Activated CD4-positive, alpha-beta T cell treated with anti-CD3 and anti-CD28 coated beads, Interleukin-2, amount 50 U/mL, for 4 hours (primary cell): ENCODE measurements at places on chromosomes 1 and 21.

GRCh38 chr1:177181280-177181630 lies 10.5 kb downstream of the BRINP2 start:
- DNase-seq = no peak

- DNase-seq = no peak
Observed at GRCh38 chr1:60942896-60943638, 139.3 kb upstream of the NFIA start.

- no peak for DNase-seq
Observed at GRCh38 chr1:36367798-36368197, 17.9 kb downstream of the STK40 start.

DNA sequence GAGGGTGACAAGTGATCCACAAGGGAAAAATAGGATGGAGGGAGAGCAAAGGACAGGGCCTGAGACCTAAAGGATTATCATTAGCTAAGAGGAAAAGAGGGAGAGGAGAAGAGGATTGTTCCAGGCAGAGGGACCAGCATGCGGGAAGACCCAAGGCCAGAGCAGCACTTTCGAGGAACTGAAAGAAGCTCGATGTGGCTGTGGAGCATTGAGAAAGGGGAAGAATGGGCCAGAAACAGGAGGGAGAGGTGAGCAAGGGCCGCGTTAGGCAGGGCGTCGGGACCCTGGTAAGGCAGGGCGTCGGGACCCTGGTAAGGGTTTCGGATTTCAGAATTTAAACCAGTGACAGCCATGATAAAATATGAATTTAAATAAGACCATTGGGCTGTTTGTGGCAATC lies 22.8 kb upstream of the CSF1 start:
- DNase-seq = no peak

GRCh38 chr1:183806675-183807074 lies 1.8 kb downstream of the RGL1 start:
- DNase-seq = no peak

DNA sequence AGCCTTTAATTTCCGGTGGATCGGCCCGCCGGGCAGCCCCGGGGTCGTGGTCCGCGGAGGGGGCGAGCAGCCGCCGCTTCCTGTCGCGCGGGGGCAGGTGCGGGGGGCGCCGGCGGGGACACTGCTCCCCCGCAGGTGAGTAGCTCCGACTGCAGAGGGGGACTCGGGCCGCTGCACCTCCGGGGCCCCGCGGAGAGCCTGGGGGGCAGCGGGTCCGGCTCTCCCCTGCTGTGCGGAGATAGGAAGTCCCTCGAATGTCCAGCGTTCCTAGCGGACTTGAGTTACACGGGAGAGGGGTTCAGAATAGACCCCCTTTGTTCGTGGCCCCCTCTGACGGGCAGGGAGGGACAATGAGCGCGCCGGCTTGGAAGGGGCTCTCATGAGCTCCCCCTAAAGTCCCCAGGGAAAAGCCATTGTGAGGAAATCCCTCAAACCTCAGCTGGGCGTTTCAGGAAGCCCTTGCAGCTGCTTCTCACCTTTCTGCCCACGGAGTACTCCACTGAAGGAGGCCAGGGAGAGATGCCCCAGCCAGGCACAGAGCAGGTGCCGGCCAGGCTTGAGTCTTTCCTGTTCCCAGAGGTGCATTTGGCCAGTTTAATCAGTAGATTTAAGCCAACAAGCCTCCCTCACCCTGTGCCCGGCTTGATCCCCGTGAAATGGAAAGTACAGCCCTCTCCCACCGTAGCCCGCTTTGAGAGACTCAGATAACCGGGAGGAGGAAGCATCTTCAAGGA lies 925 bp downstream of the PDE9A start:
- no peak for DNase-seq

DNA sequence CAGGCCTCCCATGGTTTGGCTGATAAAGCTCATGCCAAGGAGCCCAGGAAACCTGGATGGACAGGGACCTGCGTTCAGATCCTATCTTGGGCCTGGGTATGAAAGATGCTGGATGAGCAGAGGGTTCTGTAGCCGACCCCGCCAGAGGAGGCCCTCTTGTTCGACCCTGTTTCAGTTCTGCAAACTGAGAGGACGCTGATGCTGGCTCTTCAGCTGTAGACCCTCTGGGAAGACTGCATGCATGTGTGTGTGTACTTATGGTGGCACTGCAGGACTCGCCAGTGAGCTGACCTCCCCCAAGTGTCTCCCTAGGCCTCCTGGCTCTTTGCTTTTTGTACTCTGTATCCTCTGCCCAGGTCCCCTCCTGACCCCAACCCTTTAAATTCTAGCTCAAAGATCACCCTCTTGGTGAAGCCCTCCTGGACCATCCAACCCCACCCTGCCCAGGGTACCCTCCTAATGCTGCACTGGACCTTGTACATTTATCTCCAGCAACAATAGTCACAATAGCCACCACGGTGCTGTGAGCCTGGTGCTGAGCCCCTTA lies 1.6 kb downstream of the EPS8L3 start:
- DNase-seq = no peak

- DNase-seq = no peak
Observed at GRCh38 chr21:34282223-34282622, 81.6 kb upstream of the KCNE2 start.

DNA sequence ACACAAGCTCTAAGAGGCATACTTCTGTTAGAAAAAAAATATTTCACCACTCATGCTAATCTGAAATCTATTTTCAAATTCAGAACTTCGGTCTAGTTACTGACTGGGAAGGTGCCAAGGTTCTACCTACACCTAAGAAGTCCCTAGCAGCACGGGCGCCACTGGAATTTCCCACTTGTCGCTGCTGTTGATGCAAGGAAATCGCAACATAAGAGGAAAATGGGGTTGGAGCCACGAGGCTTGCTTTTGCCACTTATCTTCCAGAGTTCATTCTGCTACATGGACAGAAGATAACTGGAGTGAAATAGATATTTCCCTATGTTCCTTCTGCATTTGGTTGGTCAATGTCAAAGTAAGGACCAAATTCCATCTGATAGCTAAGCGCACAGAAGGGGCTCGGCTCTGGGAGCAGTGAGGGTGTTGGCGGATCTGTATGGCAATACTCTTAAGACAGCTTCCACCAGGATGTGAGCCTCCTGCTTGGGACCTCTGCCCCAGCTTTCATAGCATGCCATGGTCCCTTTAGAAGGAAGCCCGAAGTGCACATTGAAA lies 47.2 kb downstream of the RCAN1 start:
- DNase-seq = no peak

DNA sequence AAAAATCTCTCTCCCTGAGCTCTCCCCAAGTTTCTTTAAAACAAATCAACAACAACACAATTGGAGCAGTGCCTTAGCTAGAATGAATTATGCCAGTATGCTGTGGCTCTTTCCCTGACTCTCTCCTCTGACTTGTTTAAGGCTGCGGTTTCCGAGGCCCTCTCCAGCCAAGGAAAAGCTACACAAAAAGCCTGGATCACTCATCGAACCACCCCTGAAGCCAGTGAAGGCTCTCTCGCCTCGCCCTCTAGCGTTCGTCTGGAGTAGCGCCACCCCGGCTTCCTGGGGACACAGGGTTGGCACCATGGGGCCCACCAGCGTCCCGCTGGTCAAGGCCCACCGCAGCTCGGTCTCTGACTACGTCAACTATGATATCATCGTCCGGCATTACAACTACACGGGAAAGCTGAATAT lies 1.9 kb downstream of the S1PR1 start:
- DNase-seq = peak; percentile 84

- no peak for DNase-seq
Observed at GRCh38 chr1:231808990-231809389, 182.4 kb downstream of the DISC1 start.

DNA sequence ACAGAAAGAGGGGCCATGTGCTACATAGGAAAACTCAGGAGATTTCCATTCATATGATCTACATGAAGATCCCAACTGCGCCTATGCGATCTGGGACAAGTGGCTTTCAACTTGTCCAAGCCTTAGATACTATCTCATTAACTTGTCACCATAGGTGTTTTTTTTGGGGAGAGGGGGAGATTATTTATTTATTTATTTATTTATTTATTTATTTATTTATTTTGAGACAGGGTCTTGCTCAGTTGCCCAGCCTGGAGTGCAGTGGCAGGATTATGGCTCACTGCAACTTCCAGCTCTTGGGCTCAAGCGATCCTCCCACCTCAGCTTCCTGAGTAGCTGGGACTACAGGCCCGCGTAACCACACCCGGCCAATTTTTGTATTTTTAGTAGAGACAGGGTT lies 11.3 kb downstream of the FABP3 start:
- DNase-seq = no peak

DNA sequence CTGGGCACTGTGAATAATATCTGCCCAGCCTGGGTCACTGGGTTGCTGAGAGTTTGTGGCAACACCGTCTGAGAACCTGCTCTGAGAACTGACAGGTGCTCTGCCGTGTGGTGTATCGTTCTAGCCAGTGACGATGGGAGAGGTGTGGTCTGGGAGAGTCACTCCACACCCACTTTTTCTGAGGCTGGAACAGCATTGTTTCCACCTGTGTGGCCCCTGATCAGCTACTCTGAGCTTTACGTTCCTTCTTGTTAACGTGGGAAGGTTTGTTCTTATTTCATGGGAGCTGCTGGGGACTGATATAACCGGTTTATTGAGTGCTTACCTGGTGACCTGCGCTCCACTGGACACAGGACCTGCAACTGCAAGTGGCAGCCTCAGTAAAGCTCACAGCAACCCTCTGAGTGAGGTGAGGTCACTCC lies 34.8 kb upstream of the TENT5C start:
- no peak for DNase-seq

GRCh38 chr21:27225940-27226339 lies 259.1 kb upstream of the ADAMTS5 start:
- DNase-seq = no peak

GRCh38 chr21:37904856-37905255 lies 11.4 kb downstream of the KCNJ6 start:
- no peak for DNase-seq

GRCh38 chr1:226719596-226720387 lies 19.3 kb downstream of the ITPKB start:
- no peak for DNase-seq

DNA sequence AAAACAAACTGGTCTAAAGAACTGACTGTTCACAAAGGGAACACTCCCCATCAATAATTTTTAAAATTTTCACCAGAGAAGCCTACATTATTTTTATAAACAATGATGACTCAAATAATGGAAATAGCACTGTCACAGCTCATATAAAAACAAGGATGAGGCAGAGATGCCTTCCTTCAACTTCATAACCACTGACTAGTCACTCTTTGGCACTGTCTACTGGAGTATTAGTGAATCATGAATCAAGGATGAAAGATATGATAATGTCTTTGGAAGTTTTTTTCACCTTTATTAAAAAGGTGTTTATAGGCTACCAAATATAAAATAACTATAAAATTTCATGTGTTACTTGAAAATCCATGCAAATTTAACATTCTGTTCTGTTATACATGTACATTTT lies 316.9 kb downstream of the VAV3 start:
- no peak for DNase-seq

GRCh38 chr1:202274611-202275010 lies 67.1 kb downstream of the UBE2T start:
- peak; percentile 18 for DNase-seq

DNA sequence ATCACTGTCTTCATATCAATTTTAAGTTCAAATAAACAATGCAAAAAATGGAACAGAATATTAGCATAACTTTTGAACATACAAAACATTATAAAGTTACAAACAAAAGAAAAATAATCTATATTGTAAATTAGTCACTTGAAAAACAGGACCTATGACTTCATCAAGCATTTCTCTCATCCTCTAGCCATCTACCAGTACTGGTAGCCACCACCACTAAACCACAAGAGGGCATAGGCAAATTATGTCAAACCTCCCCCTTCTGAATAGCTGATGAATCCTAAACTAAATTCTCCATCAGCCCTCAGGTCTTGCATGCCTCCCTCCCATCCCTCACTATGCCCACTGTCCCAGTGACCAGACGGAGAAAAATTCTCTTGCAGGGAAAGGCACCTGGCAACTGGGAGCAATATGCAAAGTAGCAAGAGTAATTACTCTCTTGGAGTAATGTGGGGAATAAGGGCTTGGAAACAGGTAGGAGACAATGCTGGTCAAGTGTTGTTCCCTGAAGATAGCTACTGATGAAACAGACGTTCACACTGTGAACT lies 37.1 kb downstream of the SSX2IP start:
- no peak for DNase-seq

DNA sequence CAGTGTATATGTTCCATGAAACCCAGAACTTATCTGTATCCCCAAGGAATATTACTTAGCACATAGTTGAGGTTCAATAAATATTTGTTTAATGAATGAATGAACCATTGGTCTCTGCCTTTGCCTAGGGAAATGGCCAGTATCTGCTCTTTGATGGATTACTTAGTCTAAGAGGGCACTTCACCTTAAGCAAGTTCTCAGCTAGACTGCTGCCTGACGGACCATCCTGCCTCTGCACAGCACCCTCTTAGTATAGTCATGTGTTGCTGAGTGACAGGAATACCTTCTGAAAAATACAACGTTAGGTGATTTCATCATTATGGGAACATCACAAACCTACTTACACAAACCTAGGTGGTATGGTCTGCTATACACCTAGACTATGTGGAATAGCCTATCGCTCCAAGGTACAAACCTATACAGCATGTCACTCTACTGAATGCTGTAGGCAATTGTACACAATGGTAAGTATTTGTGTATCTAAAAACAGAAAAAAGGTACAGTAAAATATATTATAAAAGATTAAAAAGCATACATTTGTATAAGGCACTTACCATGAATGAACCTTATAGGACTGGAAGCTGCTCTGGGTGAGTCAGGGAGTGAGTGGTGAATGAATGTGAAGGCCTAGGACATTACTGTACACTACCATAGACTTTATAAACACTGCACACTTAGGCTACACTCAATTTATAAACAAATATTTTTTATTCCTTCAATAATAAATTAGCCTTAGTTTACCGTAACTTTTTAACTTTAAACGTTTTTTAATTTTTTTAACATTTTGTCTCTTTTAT lies 83.7 kb upstream of the LRRC8D start:
- DNase-seq = no peak

- DNase-seq = no peak
Observed at GRCh38 chr1:64179588-64179987, 23.8 kb upstream of the UBE2U start.

GRCh38 chr1:56477164-56478111 lies 101.9 kb downstream of the PLPP3 start:
- no peak for DNase-seq

- DNase-seq = no peak
Observed at GRCh38 chr1:109784551-109785252, 21.0 kb upstream of the EPS8L3 start.

GRCh38 chr1:214404154-214404553 lies 123.2 kb downstream of the SMYD2 start:
- no peak for DNase-seq

GRCh38 chr1:213931836-213932235 lies 55.9 kb upstream of the PROX1 start:
- DNase-seq = no peak
